AG04450 (cell line): ENCODE measurements at places on chromosomes 7 and 10. TPM values are rescaled to one million over a fixed set of nuclear protein-coding genes. Genes with fewer than 3 reads are reported as not detected.
A peak's percentile ranks its signal among the peaks of the same experiment; 100 is the strongest.

DNA sequence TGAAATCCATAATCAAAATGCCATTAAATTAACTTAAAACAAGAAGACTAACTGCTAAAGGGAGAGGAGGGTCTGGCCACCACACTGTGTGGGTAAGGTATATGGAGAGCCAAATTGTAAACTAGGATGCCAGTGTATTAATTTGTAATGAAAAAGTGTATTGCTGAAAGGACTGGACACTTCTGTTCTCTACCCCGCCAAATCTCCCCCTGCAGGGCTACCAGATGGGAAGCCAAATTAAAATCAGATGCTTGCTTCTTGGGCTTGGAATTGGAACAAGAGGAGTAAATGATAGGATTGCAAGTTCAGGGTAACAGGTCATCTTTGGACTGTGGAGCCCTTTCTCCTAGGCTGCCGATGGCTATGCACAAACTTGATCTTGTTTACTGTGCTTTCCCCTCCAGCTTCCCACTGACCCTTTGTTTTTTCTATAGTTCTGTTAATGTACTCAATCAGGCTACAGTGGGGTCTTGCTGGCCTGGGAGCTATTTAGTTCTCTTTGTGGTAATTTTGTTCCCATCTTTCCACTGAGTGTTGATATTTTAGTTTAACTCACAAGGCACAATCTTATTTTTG, 932.1 kb upstream of the C7orf33 start:
- no peak for DNase-seq

- no peak for DNase-seq
Observed at GRCh38 chr10:932589-932988, 1.1 kb upstream of the LARP4B start.

DNA sequence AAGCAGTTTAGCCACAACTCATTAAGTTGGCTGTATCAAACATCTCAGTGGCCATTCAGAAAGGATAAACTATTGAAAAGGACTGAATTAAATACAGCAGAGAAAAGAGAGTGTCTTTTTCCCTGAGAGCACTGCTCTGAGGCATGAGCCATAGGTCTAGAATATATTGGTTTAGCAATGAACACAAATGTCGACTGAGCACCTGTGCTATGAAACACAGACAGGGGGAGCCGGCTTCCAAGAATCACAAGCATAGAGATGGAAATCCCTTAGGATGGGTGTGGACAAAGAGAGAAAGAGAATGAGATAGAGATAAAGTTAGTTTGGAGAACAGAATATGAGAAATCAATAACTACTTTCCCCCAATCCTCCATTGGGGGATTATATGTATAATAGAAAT, 54.8 kb downstream of the DGKI start:
- no peak for DNase-seq

MEOX2 gene
- not detected in 2 replicates for polyA plus RNA-seq

DNA sequence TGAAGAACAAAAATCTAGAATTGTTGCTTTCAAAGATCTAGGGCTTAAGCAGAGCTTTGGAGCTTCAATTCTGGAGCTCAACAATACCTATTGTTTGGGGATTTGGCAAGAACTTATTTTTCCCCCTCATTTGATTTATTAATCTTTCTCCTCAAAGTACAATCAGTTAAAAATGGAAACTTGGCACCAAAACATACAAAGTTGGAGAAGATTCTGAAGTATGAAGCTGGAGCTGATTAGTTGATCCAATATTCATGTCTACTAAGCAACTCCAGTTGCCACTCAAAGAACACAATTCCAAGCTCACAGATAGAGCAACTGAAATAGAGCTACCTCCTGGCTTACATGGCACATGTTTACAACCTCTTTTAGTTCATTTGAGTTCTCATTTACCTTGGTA, 3.8 kb downstream of the FAM13C start:
- DNase-seq, result no peak

GRCh38 chr7:134667899-134668298, 21.2 kb downstream of the BPGM start:
- no peak for DNase-seq

GRCh38 chr7:20340839-20341238, 10.1 kb downstream of the ITGB8 start:
- DNase-seq, result no peak

DNA sequence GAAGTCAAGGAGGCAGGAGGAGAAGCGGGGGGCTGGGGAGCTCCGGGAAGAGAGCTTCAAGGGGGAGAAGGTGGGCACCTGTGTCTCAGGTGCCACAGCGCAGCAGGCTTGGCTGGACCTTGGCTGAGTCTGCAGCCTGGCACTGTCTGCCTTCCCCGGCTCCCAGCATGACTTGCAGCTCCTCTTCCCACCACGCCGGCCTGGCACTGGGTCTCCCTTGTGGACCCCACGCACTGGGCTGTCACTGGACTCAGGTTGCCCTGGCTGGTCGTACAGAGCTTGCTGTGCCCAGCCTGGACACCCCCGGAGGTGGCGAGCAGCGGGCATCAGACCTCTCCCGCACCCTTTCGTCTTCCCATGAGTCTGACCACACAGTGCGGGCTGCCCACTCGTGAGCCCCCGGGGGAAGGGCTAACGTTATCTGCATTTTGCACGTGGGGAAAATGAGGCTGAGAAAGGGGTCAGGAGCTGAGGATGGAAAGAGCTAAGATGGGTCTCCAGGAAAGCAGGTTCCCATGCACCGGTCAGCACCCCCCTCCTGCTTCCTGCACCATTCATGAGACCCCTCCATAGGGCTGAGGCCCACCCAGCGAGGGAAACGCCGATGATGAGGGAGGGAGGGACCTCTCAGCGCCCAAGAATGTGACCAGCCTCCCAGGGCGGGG, 40.3 kb upstream of the PSMG3 start:
- DNase-seq, result no peak

NUP205 gene
- 33.1 and 36.2 TPM in 2 replicates for polyA plus RNA-seq

- DNase-seq, result no peak
Observed at GRCh38 chr7:88281749-88282148, 24.9 kb downstream of the STEAP4 start.

UPK3BL1 gene
- polyA plus RNA-seq, result 19.7 and 27.3 TPM in 2 replicates

HMX3 gene
- not detected in 2 replicates for polyA plus RNA-seq

- DNase-seq, result no peak
Observed at GRCh38 chr7:144720149-144720548, 115.7 kb downstream of the TPK1 start.

DNA sequence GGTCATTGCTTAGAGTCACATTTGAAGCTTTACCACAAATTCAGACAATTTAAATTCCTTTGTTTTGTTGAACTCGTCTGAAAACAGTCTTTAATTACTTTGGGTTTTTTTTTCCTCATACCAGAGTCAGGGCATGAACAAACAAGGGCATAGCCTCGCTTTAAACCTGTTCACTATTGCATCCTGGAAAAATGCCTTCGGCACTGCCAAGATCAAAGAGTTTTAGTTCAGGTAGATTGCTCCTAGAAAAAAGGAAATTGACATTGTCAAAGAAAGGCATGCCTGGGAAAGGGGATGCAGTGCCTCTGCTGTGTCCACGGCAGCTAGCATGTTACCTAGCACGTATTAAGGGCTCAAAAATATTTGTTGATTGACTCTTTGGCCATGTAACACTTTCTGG, 235.1 kb downstream of the ARHGAP21 start:
- no peak for DNase-seq

DNA sequence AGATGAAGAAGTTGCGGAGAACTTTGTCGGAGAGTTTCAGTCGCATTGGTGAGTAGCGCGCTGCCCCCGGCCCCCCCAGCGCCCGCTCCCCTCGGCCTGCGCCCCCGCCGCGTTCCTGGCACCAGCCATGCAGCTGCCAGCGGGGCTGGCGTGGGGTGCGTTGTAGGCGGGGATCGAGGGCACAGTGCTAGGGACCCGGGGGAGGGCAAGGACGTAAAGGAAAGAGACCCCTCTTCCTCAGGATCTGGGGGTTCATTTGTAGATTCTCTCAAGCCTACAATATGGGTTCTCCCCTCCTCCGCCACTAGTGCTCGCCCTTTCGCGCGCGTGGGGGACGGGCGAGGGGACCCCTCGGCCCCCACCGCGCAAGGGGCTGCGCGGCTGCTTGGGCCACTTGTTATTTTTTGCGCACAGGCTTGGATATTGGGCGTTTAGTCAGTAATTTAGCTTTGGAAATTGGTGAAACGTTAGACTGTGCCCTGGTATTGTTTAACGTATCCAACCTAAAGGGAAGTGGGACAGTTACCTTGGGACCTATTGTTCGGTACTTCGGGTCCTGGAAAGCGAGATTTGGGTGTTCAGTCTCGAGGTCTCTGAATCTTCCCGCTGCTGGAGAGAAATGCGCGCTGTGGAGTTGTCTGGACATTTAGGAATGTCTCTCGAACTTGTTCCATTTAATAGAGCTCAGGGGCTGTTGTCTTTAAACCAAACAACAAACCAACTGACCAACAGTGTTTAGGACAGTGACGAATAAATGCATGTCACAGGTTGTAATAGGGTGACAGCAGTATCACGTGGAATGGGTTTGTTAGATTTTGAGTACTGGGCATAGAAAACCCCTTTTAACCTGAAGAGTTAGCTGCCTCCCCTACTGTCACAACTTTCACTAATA, 796 bp downstream of the CDK14 start:
- no peak for DNase-seq

DNA sequence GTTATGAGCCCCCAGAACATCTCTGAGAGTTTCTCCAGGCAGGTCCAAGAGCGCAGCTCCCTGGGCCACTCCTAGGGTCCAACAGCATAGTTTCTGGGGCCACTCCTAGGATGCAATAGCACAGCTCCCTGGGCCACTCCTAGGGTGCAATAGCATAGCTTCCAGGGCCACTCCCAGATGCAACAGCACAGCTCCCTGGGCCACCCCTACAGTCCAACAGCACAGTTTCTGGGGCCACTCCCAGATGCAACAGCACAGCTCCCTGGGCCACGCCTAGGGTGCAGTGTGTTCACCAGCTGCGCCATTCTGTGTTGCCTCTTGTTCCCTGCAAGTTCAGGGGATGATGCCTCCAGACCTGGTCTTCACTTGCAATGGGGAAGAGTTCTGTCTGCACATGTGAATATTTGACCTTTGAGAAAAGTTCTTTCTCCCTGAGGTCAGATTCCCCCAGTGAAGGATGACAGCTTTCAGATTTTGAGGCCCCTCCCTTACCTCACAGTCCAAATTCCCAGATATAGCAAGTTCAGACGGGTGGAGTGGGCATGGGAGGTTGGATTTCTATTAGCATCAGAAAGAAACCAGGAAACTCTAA, 43.0 kb upstream of the LEP start:
- DNase-seq, result no peak

DNA sequence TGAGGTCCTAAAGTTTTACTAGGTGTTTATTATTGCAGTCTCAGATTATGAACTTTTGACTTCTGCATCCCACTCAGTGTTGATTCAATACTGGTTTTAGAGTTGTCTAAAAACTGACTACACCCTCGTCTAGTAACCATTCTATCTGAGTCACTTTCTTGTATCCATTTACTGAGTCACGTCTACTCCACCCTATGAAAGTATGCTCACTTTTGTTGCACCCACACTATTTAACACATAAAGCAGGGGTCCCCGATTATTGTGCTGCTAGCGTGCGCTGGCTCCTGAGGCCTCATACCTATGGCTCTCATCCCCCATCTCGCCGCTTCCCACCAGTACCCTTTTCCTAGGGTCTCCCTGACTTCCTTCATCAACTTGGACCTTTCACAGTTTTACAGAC, 2.0 kb downstream of the SAMD9 start:
- peak; percentile 4 for DNase-seq

LLCFC1 gene
- not detected in 2 replicates for polyA plus RNA-seq

GRCh38 chr7:43666938-43667337, 62.4 kb downstream of the COA1 start:
- DNase-seq, result no peak

AOAH gene
- not detected in 2 replicates for polyA plus RNA-seq

DNA sequence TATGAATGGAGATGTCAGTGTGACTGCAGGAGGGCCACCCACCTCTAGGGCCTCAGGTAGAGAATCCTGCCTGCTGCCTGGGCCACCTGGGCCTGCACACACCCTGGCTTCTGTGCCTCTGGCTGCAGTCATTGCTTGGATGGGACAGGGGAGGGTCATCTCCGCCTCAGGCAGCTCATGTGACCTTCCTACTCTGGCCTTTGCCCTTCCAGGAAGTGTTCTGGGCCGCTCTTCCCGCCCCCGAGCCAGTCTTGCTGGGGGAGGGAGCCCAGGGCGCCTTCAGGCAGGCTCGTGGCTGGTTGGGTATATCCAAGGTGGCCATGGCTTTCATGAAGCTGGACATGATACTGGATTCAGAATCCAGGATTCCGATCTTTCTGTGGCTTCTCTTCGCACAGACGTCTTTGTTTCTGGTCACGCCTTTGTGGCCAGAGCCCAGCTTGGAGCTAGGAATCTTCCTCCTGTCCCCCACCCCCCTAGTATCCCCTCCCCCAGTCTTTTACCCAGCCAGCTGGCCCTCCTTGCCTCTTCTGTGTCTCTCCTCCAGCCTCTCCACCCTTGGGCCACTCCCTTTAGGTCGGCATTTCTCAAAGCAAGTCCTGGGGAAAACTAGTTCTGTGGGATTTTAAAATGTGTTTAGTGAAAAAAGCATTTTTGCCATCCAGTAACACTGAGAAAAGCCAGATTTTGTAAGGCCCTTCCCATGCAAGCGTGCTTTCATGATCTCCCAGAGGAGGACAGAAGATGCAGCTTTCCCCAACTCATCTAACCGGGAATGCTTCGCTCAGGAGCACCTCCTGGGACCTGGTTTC, 119.6 kb downstream of the ZMIZ1 start:
- no peak for DNase-seq

DNA sequence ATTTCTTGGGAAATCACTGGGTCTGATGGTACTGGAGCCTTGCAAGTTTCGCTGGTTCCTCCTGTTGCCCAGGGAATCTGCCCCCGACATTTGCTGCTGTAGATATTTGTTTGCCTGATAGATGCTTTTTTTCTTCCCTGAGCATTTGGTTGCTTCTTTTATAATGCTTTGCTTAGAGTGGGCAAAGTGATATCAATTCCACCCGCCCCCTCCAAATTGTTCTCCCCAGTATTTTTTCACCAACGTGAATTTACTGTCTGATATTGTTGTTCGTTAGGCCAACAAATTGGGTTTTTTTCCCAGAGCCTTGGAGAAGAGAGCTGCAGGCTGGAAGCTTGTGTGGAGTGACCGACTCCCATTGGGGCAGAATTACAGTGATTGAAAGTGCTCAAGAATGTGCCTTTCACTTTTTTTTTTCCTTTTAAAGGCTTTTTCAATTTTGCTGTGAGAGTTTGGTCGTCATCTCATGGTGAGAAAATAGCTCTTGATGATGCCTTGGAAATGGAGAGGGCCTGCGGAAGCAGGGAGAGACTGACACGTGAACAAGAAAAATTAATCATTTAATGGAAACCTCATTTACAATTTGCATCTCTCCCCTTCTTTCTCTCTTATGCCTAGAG, 2.5 kb downstream of the GRK5 start:
- DNase-seq, result no peak

GRCh38 chr10:93261961-93262610, 188.4 kb downstream of the CYP26A1 start:
- DNase-seq, result no peak

- no peak for DNase-seq
Observed at GRCh38 chr7:149869867-149870266, 3.9 kb upstream of the ATP6V0E2 start.

GRCh38 chr7:137443616-137444015, 100.1 kb upstream of the PTN start:
- DNase-seq, result no peak

MMRN2 gene
- polyA plus RNA-seq, result 0.55 and 0.69 TPM in 2 replicates

- DNase-seq, result no peak
Observed at GRCh38 chr10:86164174-86164774, 202.3 kb downstream of the GRID1 start.
